Inflammatory macrophage treated with lipopolysaccharide for 1 hour (primary cell): ENCODE measurements at places on chromosomes 3 and 15.

DNA sequence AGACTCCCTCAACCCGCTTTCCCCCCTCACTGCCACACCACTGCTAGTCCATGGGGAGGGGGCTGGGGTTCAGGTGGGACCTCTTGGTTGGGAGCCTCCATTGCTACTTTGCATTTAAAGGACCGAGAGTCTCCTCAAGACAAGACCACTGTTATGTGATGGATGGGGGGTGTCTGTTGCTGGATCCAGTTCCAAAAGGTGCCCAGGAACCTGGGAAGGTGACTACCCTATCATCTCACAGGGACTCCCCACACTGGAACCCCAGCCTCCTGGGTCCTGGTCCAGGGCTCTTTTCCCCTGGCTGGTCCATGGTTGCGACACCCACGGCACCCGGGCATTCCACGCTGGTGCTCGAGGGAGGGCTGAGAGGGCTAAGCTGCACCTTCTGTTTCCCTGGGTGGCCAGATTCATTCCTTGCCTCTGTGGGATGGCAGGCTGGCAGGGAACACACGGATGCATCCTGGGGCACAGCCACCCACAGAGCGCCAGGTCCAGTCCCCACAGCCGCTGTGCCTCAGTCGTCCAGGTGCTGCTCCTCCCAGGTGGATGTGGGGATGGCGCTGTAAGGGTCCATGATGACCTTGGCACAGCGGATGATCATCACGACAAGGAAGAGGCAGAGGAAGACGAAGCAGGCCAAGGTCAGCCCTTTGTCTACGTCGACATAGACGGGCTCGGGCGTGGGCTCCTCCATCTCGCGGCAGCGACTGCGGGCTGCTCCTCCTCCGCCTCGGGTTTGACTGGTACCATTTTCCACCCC is 48.6 kb downstream of the FAH start:
- DNase-seq = no peak

DNA sequence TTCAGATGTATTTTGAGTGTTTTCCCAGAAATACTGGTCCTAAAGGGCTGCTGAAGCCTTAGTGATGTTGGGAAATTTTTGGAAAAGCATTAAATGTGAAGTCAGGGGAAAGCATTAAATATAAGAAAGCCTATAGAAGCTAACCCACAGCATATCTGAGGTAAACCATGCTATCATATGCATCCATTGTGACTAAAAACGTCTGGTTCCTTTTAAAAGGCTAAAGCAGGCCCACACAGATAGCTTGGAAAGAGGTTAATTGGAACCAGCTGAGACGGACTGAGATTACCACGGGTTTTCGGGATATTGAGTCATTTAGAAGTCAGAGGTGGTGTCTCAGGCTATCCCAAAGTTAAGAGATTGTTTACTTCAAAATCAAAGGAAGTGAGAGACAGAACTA is 78.2 kb downstream of the CYP19A1 start:
- DNase-seq = peak; percentile 26

- no peak for DNase-seq
These were observed 23.1 kb downstream of the EOMES start for GRCh38 chr3:27699067-27699466.

DNA sequence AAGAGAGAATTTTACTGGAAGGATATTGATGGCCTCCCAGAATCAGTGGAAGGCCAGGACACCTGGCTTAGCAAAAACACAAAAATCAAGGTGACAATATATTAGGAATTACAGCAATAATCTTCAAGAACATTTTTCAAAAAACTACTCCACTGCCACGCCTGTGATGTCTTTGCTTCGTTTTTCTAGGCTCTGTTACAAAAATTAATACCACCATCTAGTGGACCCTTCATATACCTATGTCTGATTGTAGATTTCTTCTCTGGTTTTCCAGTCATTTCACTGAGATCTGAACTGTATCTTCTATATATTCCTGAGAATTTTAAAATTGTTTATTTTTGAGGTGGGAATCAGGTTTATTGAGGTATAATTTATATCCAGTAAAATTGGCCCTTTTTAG is 5.6 kb upstream of the SLC33A1 start:
- peak; percentile 27 for DNase-seq

GRCh38 chr15:23690450-23690852 is 3.3 kb upstream of the NDN start:
- no peak for DNase-seq

- DNase-seq = no peak
These were observed 45.5 kb downstream of the CHCHD6 start for GRCh38 chr3:126749547-126749875.

GRCh38 chr15:101045236-101045646 is 126.1 kb downstream of the LRRK1 start:
- DNase-seq = no peak

DNA sequence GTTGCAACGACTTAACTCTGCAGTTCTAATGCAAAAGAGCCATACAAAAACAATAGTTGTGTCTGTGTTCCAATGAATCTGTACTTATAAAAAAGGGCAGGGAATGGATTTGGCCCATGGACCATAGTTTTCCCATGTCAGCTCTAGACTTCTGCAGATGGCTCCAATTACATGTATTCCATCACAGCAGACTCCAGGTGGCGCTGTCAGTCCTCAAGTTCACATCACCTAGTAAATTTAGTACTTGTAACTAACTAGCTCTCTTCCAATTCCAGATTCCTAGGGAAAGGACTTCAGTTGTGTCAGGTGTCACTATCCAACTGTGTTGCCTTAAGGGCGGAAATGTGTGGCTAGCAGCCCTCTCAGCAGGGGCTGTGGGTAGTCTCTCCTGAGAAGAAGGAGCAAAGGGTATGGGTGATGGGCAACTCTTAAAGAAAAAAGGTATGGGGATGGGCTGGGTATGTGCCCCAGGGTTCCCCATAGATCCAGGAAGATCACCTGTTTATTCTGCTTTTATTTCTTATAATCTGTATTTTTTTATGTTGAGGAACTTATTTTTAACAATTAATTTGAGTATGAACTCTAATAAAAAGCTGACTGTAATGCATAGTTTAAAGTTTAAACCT is 36.2 kb downstream of the BBS4 start:
- peak; percentile 77 for DNase-seq

DNA sequence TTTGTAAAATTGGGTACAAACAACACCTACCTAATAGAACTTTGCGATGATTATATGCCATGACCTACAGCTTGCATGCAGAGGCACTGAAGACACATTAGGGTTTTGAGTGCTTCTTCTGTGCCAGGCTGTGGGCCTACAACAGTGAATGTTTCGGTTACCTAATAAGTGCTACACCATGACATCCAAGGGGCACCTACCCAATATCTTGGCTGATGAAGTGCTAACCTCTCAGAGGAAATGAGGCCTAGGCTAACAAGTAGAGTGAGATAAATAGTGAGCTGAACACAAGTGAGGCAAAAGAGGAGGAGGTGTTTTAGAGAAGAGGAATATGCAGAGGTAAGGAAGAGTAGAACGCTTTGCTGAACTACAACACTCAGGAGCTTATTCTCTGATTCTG is 12.2 kb upstream of the RASGRP1 start:
- DNase-seq = no peak

GRCh38 chr3:49170744-49171118 is 667 bp upstream of the KLHDC8B start:
- no peak for DNase-seq

GRCh38 chr3:97265237-97266005 is 451.0 kb downstream of the EPHA6 start:
- no peak for DNase-seq

GRCh38 chr3:112627419-112627818 is 13.5 kb downstream of the CCDC80 start:
- DNase-seq = no peak

DNA sequence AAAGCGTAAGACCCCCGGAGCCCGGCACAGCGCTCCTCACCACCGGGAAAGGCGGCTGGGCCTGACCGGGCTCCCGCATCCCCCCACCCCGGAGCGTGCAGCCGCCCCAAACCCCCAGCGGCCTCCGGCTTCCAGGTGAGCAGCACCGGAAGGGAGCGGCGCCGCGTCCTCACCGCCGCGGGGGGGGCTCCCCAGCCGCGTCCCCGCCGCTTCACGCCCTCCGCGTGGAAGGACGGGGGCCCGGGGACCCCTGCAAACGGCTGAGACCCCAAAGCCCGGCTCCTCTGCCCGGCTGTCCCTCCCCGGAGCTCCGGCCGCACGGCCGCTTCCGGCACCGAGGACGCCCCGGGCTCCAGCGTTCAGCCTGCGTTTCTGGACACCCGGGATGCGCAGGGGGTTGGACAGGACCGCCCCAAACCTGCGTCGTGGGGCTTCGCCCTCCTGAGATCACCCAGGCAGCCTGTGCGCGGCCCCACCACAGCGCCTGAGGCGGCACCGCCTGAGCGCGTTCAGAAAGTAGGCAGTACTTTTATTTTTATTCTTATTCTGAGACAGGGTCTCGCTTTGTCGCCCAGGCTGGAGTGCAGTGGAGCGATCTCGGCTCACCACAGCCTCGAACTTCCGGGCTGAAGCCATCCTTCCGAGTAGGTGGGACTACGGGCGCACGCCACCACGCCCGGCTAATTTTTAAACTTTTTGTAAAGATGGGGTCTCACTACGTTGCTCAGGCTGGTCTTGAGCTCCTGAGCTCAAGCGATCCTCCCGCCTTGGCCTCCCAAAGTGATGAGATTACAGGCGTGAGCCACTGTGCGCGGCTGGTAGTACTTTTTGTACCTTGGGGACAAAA is 51.6 kb upstream of the BLM start:
- DNase-seq = peak; percentile 36

DNA sequence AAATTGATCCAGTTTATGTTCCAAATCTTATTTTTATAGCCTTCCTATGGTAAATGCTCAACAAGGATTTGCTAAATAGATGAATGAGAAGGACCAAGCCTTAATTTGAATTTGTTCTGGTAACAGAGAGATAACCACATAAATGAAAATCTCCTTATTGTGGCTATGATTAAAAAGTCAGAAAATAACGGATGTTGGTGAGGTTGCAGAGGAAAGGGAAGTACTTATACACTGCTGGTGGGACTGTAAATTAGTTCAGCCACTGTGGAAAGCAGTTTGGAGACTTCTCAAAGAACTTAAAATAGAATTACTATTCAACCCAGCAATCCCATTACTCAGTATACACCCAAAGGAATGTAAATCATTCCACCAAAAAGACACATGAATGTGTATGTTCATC is 26.2 kb downstream of the AAGAB start:
- DNase-seq = no peak

DNA sequence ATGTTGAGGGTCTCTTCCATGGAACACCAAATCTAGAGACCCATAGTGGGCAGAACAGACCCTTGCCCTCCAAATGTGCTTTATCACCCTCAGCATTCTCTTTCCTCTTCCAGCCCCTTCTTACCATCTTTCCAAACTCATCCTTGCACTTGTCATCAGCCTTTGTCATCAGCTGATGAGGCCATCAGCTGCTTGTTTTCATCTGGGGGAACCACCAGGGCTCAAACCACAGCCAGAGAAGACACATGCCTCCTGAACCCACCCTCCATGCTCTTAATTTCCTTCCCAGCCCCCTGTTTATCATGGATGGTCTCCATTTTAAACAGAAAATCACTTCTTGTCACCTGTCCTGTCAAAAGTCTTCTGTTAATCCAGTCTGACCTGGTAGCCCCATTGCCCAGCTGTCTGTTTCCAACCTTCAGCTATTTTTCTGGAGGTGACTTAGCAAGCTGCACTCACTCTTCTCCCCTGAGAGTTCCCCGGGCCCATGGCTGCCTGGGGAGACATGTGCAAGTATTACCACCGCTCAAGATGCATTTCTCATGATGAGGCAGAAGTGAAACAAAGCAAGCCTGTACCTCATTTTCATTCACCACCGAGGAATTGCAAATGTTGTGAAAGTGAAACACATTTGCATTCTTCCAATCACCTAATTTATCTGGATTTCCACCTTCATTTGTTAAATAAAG is 14.7 kb upstream of the SYNM start:
- DNase-seq = peak; percentile 41

DNA sequence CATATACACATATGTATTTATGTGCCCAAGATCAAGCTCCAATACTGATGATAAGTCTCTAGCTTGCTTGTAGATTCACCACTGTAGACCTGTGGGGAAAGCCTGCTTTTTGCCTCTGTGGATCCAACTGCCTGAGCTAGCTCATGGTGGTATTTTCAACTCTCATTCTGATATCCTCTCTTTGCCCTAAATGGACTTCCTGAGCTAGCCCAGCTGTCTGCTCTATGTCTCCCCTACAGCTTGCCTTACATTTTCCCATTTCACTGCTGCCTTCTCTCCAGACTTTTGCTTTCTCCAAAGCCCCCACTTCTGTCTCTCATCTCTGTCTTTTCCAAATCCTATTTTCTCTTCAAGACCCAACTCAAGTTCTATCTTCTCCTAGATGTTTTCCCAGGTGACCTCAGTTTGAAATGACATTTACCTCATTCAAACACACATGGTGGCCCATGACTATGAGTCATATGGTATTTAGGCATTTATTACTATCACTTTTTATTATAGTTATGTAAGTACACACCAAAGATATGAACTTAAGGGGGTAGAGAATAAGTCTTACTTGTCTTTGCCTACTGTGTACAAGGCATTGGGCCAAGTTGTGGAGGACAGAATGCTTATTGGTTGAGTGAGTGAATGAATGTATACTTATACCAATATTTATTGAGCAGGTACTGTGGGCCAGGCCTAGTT is 191.7 kb downstream of the NR1D2 start:
- DNase-seq = no peak

- DNase-seq = no peak
These were observed 35.2 kb downstream of the FBXO45 start for GRCh38 chr3:196603683-196604082.

DNA sequence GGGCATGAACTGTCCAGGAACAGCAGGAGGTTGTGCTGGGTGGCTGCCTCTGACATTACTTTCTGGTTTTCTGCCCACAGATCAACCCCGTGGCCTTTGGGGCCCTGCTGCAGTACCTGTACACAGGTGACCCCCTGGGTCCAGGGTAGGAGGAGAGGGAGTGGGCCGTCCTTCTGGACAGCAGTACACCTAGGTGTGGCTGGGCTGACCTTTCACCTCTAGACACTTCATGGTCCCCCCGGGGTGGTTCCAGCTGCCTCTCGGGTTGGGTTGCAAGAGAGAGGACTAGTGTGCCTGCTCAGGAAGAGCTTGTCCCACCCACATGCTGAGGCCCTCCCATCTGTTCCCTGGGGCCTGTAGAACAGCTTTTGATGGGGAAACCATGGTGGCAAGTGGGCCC is 3.7 kb downstream of the ABTB1 start:
- DNase-seq = no peak

DNA sequence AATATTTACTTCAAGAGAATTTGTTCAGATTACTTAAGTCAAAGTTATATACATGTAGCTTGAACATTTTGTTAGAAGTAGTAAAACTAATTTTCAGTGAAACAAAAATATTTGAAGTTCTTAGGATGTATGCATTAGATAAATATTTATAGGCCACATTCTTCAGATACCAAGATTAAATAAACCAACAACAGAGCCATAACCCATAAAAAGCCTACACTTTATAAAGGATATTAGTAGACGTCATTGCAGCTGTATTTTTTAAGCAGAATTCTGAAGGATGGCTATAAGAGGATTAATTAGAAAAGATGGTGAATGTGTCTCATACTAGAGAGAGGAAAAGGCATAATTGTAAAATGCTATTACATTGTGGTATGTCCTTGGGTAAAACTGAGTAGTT is 449.7 kb upstream of the ALCAM start:
- DNase-seq = no peak

GRCh38 chr15:26081758-26082220 is 218.7 kb upstream of the ATP10A start:
- no peak for DNase-seq

- no peak for DNase-seq
These were observed 162.8 kb downstream of the PTPRG start for GRCh38 chr3:61724183-61724582.
